IPS DF 19.7 (cell line): ENCODE measurements at places on chromosomes 2 and 18.

- DNase-seq, result no peak
Measured at GRCh38 chr2:32009516-32010256, 1.1 kb downstream of the MEMO1 start.

DNA sequence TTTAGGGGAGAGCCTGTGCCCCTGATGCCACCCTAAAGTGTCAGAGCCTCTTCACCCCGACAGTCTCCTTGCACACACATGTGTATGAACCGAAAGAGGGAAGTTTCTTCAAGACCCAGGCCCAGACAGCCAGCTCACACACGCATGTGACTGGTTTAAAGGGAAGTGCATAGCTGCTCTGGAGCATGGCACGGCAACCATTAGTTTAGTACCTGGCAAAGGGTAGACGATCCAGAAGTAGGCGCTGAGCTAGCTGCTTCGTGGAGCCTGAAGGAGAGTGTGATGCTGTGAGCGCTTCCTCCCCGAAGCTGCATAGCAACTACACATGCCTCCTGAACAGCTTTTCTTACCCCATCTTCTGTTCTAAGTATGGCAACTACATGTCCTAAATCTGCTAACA lies 91.7 kb downstream of the ZCCHC2 start:
- no peak for DNase-seq

DNA sequence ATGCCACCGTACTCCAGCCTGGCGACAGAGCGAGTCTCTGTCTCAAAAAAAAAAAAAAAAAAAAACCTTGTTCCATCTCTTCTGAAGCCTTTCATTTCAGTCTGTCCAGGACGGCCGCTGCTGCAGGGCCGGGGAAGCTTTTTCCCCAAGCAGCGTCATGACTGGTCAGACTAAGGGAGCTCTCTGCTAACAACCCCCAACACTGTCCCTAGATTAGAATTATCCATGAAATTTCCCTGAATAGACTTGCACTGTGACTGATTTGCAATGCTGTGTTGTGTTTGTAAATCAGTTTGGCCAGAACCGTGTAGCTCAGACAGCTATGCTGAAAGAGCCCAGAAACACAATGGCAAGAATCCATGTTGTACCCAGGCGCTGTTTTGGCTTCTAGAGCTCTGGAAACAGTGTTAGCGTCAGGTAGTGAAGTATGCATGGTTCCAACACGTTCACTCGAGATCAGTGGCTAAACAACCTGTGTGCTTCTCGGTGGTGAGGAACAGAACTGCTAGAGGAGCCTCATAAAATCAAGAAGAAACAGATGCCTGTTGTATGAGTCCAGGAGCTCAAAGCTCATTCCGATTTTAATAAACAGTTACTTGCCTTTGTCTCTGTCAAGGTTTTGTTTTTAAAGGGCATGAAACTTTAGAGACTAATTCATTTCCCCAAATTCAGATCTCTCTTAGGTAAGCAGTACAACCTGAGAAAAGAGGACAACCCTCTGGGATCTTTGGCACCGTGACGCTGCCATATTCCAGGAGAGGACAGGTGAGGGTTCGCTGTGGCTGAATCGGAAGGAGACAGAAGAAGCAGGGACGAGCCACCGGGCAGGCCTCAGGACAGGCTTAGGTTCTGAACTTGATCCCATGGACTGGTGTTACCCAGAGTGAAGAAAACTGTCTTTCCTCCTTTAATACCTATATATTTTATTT lies 43.5 kb downstream of the GORASP2 start:
- no peak for DNase-seq

DNA sequence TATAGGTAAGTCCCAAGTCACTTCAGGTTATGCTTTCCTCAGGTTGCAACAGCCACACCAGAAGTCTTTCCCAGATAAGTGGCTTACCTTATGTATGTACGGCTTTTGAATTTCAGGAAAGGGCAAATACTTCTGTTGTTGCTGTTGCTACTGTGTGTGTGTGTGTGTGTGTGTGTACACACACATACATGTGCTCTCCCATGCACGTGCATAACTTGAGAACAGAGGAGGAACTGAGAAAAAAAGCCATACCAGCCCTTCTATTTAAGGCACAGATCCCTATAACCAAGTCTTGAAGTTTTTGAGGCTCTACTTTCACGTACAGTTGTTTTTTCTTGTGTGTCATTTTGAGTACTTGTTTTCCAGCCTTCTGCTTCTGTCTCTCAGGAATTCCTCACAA lies 62.4 kb downstream of the WDPCP start:
- DNase-seq, result no peak
